ENCODE measurements at places on chromosomes 2 and 18.

DNA sequence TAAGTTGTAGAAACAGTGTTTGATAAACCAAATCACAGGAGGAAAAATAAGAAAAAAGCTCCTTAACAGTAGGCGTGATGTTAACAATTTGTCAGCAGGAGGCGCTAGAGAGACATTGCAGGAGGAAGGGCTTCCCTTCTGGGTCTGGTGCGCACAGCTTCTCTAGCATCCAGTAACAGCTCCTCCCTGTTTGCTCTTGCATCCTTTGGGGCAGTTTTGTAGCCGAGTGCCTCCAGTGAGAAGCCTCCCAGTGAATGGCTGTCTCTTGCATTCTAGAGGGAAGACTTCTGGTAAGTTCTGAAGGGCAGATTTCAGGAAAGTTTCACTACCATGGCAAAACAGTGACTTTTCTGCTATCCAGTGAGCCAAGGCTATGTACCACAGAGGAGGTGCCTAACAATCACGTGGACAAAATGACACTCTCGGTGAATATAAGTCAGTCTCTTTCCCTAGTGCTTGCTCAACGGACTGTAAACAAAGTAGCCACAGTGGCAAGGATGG is 9.5 kb upstream of the ZNF396 start:
- peak; percentile 48 for DNase-seq

- no peak for DNase-seq
These were observed 38.7 kb upstream of the SLC1A4 start for GRCh38 chr2:64950226-64951160.

DNA sequence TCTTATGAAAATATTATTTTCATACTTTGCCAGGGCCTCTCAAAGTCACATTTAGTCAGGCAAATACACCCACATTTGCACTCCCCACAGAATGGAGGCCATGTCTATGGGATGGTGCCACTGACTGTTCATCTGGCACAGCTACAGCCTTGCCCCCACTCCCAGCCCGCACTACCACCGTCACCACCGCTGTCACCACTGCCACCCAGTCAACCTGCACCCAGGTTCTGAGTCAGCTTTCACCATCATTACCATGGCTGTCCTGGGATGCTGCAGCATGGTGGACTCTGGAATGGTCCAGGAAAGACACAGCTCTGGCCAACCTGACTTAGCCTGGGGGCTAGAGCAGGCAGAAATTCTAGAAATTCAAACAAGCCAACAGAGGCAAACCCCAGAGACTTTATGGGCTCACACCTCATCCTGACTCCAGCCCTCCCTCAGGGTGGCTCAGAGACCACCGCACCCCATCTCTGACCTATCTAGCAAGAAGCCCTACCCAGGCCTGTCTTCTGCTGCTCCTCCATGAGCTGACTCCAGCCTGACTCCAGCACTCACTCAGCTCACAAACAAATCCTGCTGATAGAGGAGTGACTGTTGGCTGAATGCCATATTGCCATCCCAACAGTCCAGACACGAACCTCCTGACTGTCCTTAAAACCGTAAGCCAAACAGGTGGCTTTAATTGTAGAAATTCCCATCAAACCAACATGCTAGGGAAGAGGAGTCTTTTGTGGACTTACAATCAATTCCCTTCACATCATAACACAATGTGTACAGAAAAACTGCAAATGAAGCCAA is 28.0 kb downstream of the DNER start:
- DNase-seq: no peak

GRCh38 chr2:46334389-46335271 is 37.4 kb downstream of the EPAS1 start:
- DNase-seq: no peak

GRCh38 chr2:61277756-61278155 is 115.8 kb downstream of the C2orf74 start:
- DNase-seq: no peak

DNA sequence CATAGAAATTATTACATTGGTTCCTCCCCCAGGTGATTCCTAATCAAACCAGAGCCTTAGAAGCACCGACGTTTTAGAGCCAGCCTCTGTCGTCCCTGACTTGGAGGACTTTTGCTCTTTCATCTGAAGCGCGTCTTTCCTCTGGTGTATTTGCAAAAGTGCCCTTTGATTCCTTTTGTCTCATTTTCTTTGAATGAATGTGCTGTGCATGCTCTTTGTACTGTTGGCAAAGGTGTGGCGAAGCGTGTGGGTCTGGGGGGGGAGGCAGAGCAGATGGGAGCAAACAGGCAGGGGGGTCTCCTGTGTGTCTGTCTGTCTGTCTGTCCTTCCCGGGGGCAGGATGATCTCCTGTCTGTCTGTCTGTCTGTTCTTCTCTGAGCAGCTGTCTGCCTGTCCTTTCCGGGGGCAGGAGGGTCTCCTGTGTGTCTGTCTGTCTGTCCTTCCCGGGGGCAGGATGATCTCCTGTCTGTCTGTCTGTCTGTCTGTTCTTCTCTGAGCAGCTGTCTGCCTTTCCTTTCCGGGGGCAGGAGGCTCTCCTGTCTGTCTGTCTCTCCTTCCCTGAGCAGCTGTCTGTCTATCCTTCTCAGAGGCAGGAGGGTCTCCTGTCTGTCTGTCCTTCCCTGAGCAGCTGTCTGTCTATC is 205.5 kb upstream of the MYT1L start:
- no peak for DNase-seq

DNA sequence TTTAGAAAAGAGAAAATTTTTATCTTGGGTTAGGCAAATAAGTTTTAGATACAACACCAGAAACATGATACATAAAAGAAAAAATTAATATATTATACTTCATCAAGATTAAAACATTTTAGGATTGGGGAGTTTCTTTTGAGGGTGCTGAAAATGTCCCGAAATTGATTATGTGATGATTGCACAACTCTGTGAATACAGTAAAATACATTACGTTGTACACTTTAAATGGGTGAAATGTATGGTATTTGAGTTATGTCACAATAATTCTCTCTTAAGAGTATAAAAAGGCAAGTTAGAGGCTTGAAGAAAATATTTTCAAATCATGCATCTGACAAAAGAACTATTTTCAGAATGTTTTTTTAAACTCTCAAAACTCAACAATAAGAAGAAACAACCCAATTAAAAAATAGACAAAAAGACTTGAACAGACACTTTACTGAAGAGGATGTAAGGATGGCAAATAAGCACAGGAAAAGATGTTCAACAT is 36.2 kb upstream of the INO80C start:
- no peak for DNase-seq

GRCh38 chr2:239606741-239607516 is 206.1 kb upstream of the HDAC4 start:
- DNase-seq: no peak

DNA sequence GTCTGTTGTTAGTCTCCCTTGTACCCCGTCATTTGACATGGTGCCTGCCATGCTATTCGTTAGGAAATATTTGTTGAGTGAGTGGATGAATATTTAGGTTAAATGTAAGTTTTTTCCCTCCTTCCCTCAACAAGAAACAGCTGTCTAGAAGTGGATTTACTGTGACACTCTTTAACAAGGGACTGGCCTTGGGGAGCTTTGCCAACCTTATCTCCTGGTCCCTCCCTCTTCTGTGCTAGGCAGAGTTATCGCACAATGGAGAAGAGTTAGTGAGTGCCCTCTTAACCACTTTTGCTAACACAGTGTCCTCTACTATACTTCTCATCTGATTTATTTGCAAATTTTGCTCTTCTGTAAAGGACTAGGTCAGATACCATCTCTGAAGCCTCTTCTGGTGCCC is 61.2 kb downstream of the DIS3L2 start:
- DNase-seq: no peak

- DNase-seq: peak; percentile 3
These were observed 31.2 kb downstream of the STAMBP start for GRCh38 chr2:73859721-73860586.

- no peak for DNase-seq
These were observed 188.6 kb upstream of the SH3BP4 start for GRCh38 chr2:234763002-234763873.

- DNase-seq: no peak
These were observed 82.9 kb downstream of the PRKCE start for GRCh38 chr2:45734336-45734735.

GRCh38 chr2:148720501-148721001 is 76.0 kb downstream of the EPC2 start:
- DNase-seq: no peak

DNA sequence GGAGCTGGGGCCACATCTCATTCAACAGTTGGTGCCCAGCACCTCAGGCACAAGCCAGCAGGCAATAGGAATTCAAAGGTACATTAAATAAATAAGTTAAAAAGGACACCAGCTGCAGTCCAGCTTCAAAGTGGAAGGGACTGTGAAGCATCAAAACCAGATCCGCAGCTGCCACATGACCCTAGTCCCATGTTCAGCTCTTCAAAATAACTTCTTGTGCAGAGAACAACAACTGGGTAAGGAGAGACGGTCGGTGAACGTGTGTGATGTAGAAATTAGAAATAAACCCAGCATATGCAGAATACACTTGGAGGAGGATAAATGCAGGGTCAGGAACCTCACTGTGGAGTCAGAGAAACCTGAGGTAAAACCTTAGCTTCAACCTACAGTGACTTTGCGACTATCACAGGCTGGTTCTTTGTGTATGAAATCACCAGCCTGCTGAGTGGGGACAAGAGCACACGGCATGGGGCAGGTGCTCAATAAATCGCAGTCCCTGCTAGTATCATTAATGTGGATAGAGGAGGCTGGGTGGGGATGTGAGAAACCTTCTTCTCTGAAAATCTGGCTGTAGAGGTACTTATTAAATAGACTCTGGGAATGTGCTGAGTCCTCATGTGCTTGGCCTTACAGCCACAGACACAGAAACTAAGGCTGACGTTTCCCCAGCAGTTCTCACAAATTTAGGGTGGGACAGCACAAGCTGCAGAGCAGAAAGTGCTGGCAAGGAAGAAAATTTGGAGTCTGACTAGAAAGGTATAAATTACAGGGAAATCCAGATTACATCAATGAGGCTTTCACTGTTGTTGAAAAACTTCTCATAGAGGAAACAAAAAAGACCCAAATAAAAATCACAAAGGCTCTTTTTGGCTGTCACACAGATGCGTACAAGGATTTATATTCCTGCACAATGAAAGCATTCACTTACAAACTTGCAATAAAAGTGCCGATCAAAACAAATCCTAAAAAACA is 20.7 kb downstream of the FBXO15 start:
- DNase-seq: no peak

- no peak for DNase-seq
These were observed 376.3 kb upstream of the SALL3 start for GRCh38 chr18:78603102-78603983.

DNA sequence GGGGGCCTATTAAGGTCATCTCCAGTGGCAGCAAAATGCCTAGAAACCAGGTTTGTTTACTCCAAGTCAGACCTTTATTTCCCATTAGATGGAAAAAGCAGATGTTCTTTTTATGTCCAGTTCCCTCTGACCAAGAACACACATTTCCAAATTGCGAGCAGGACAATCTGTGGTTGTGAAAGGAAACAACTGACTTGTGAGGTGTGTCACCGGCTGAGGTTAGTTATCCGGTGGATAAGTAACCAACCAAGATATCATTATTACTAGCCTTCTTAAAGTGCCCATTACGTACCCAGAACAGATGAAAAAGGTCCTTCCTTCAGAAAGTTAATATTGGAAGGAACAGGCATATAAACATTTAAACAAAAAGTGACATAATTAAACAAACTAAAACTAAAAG is 112.9 kb downstream of the THADA start:
- no peak for DNase-seq

DNA sequence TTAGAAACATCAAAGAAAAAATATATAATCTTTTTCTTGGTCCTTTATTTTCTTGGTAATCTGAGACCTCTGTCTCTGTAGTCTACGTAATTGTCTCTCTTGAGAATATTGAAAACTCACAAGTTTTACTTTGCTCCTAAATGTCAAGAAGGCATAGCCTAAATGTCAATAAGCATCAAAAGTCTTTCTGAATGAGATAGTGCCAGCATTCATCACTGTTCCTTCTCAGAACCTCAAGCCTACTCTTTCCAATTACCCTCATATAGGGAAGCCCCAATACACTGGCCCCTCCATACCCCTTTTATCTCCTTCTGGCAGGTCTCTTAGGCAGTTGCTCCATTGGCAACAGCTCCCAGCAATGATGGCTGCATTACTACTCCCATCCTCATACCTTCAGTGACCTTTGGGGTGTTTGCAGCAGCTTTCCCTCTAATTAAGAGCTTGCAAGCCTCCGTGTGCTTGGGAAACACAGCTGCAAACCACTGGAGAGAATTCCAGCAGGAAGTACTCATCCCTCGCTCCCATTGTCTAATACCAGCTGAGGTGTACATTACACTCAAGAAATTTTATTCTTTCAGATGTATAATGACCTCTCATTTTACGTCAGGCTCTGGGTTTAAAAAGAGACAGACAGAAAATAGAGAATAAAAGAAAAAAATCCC is 95.8 kb downstream of the KYNU start:
- DNase-seq: no peak

DNA sequence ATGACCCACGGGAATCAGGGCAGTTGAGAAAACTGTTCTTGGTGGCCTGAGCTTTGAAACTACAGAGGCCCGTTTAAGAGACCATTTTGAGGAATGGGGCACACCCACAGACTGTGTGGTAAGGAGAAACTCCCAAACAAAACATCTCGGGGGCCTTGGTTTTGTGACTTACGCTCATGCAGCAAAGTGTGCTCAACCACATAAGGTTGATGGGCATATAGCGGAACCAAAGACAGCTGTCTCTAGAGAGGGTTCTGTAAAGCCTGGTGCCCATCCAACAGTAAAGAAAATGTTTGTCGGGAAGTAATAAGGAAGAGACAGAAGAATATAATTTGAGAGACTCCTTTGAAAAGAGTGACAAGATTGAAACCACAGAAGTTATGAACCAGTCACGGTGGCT is 5.4 kb downstream of the MRO start:
- no peak for DNase-seq

- no peak for DNase-seq
These were observed 41.4 kb downstream of the PRKD3 start for GRCh38 chr2:37283207-37283606.

GRCh38 chr2:240128608-240129145 is 7.4 kb downstream of the COPS9 start:
- DNase-seq: no peak

GRCh38 chr2:54287532-54287931 is 31.5 kb upstream of the TSPYL6 start:
- no peak for DNase-seq

DNA sequence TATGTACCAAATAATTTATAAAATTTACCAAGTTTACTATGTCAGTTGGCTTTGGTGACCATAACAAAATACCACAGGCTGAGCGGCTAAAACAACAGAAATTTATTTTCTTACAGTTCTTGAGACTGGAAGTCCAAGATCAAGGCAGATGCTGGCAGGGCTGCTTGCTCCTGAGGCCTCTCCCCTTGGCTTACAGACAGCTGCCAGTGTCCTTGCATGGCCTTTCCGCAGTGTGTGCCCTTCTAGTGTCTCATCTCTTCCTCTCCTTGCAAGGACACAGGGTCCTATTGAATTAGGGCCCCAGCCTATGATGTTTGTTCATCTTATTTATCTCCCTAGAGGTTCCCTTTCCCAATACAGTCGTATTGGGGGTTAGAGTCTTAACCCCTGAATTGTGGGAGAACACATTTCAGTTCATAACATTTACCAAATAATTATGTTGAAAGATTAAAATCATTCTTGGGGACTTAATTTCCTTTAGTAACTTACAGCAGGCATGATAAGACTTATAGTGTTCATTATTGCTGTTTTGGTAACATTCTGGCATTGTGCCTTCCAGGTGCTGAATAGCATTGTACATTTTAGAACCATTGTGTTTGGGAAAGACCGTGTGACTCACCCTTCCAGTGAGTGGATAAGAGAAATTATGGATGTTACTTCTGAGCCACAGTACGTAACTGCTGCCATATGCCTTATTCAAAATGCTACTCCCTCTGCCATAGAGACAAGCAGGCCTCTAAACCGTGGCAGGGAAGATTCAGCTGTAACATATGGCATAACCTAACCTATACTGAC is 317.5 kb downstream of the TMX3 start:
- DNase-seq: no peak

Data from stimulated activated CD8-positive, alpha-beta memory T cell treated with anti-CD3 and anti-CD28 coated beads, Interleukin-7, amount 100 ng/mL, for 4 hours (primary cell).